ENCODE measurements at places on chromosomes 1 and 21.

GRCh38 chr1:88973520-88974137 is 18.8 kb downstream of the KYAT3 start:
- no peak overlapping the region for H3K27ac ChIP-seq
- peak; percentile 63 for DNase-seq
- no peak overlapping the region for H3K4me3 ChIP-seq
- H3K27me3 ChIP-seq: no peaks in the 10 kb centered on the region
- H3K36me3 ChIP-seq: no peaks in the 10 kb centered on the region

- no peak for DNase-seq
- no peaks in the 10 kb centered on the region for H3K27me3 ChIP-seq
- H3K4me3 ChIP-seq: no peak overlapping the region
- H3K36me3 ChIP-seq: no peaks in the 10 kb centered on the region
- H3K27ac ChIP-seq: no peak overlapping the region
Observed at GRCh38 chr1:167551362-167551761, 2.2 kb downstream of the CREG1 start.

- H3K4me3 ChIP-seq: no peak overlapping the region
- no peaks in the 10 kb centered on the region for H3K4me1 ChIP-seq
- no peak overlapping the region for H3K27ac ChIP-seq
- H3K36me3 ChIP-seq: no peaks in the 10 kb centered on the region
Observed at GRCh38 chr1:168163670-168164069, 15.1 kb upstream of the TIPRL start.

- no peaks in the 10 kb centered on the region for H3K4me1 ChIP-seq
- no peak for DNase-seq
- no peak overlapping the region for H3K27ac ChIP-seq
- H3K4me3 ChIP-seq: no peak overlapping the region
- H3K27me3 ChIP-seq: no peaks in the 10 kb centered on the region
- H3K36me3 ChIP-seq: no peaks in the 10 kb centered on the region
Observed at GRCh38 chr1:201253411-201253810, 29.9 kb upstream of the PKP1 start.

- no peaks in the 10 kb centered on the region for H3K36me3 ChIP-seq
- no peaks in the 10 kb centered on the region for H3K27me3 ChIP-seq
- H3K27ac ChIP-seq: peak within 1 kb of the TSS; percentile 28
- peak; percentile 95 for DNase-seq
Observed at GRCh38 chr1:161153682-161154337, at the start of gene UFC1. TSS of gene UFC1 (plus strand) at chr1:161153978. CDS start at chr1:161153998, 20 bp downstream.

DNA sequence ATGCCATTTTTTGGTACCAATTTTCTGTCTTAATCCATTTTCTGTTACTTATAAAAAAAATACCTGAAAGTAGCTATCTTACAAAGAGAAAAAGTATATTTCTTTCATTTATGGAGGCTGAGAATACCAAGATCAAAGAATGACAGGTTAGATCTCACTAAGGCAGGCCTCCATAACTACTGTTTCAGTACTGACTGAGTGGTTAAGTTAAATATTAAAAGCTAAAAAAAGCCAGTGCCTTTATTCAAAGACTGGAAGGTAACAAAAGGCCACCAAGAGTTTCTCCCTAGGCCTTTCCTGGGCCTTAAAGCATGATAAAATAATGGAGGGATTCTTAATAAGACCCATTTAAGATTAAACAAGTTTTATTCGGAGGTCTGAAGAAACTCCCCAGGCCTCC is 687.7 kb upstream of the ADGRL4 start:
- no peak overlapping the region for H3K27ac ChIP-seq
- H3K36me3 ChIP-seq: no peaks in the 10 kb centered on the region
- H3K4me3 ChIP-seq: no peak overlapping the region
- DNase-seq: no peak
- H3K27me3 ChIP-seq: no peaks in the 10 kb centered on the region

GRCh38 chr1:230224101-230224960 is 157.3 kb downstream of the GALNT2 start:
- H3K27ac ChIP-seq: no peak overlapping the region
- H3K4me1 ChIP-seq: no peaks in the 10 kb centered on the region
- DNase-seq: no peak

DNA sequence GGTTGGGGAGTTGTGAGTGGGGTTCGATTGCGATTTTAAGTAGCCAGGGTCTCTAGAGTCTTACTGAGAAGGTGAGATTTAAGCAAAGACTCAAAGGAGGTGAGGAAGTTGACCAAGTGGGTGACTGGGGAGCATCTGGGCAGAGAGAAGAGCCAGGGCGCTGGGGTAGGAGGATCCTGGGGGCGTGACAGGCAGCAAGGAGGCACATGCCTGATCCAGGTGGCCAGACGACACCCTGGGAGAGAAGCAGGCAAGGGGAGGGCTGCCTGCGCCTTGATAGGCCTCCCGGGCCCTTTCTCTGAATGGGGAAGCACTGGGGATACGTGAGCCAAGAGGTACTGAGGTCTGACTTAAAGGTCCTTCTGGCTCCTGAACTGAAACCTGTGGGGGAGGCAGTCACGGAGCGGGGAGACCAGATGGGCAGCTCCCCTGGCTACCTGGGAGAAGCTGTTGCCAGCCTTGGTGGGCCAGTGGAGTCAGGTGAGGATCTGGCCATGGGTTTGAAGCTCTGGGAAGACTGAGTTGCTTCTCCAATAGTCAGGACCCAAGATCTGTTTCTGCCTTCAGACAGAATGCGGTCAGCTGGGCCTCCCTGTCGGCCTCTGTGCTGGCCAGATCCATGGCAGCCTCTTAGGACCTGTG is 5.4 kb downstream of the ZBTB48 start:
- no peak for DNase-seq
- H3K36me3 ChIP-seq: peaks cover under 1% of the 10 kb centered on the region
- no peaks in the 10 kb centered on the region for H3K4me1 ChIP-seq
- no peaks in the 10 kb centered on the region for H3K27me3 ChIP-seq
- H3K27ac ChIP-seq: no peak overlapping the region

- H3K36me3 ChIP-seq: no peaks in the 10 kb centered on the region
- H3K27me3 ChIP-seq: no peaks in the 10 kb centered on the region
- H3K27ac ChIP-seq: no peak overlapping the region
- H3K4me1 ChIP-seq: peaks cover 2% of the 10 kb centered on the region
- H3K4me3 ChIP-seq: no peak overlapping the region
Observed at GRCh38 chr1:214337511-214337910, 56.6 kb downstream of the SMYD2 start.

- DNase-seq: no peak
- peaks cover 15% of the 10 kb centered on the region for H3K4me1 ChIP-seq
- no peak overlapping the region for H3K27ac ChIP-seq
- no peaks in the 10 kb centered on the region for H3K36me3 ChIP-seq
Observed at GRCh38 chr1:22851517-22851916, 121.1 kb downstream of the LACTBL1 start.

GRCh38 chr1:161816201-161816600 is 50.1 kb downstream of the ATF6 start:
- no peak for DNase-seq
- H3K4me1 ChIP-seq: no peaks in the 10 kb centered on the region

- H3K27me3 ChIP-seq: no peaks in the 10 kb centered on the region
- H3K4me1 ChIP-seq: no peaks in the 10 kb centered on the region
- DNase-seq: no peak
- H3K36me3 ChIP-seq: no peaks in the 10 kb centered on the region
- no peak overlapping the region for H3K27ac ChIP-seq
Observed at GRCh38 chr1:41978986-41979385, 60.3 kb upstream of the HIVEP3 start.

- no peak overlapping the region for H3K4me3 ChIP-seq
- no peak overlapping the region for H3K27ac ChIP-seq
- DNase-seq: no peak
- H3K27me3 ChIP-seq: no peaks in the 10 kb centered on the region
Observed at GRCh38 chr1:36807262-36807661, 227.1 kb downstream of the GRIK3 start.

DNA sequence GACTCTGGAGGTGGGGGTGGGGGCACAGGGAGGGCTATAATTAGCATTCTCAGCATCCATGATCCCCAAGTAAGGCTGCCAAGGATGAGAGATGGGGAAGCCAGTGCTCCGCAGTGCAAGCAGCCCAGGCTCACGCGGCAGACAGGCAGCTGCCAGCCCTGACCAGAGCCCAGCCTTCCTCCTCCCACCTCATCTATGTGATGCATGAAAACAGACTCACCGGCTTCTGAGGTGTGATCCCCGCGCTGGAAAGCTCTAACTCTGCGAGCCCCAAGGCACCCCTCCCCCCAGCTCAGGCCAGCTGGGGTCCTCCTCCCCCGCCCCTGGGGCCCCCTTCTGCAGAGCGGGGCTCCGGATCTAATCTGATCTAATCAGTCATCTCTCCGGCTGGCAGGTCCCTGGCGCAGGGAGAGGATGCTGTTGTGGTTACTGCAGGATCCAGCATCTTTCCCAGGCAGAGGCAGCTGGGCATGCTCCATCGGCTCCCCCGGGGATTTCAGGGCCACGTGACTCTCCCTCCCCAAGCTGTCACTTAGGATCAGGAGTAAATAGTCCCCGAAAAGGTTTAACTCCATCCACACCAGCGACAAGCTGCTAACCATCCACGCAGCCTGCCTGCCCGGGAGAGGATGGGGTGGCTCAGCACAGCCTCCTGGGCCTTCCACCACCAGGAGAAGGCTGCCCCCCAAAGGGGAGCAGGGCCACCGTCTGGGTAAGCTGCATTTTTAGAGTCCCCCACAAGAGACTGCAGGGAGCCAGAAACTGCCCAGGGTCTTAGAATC is at the start of gene PLEKHA6:
Gene PLEKHA6, minus strand, starts transcription at position 456 of the 782 bp plus-strand sequence. CDS start 86,202 bp downstream, outside the sequence.
- peak; percentile 61 for DNase-seq
- H3K27me3 ChIP-seq: no peaks in the 10 kb centered on the region
- H3K4me1 ChIP-seq: peaks cover 3% of the 10 kb centered on the region
